Kidney tubule cell (primary cell): ENCODE measurements at places on chromosomes 11 and 22.

GRCh38 chr11:76962583-76963416 is 71.4 kb upstream of the B3GNT6 start:
- no peak for DNase-seq

GRCh38 chr11:44952500-44953260 is 2.0 kb upstream of the TP53I11 start:
- DNase-seq, result peak; percentile 30

- no peak for DNase-seq
These were observed 10.6 kb upstream of the MYO7A start for GRCh38 chr11:77117492-77117891.

DNA sequence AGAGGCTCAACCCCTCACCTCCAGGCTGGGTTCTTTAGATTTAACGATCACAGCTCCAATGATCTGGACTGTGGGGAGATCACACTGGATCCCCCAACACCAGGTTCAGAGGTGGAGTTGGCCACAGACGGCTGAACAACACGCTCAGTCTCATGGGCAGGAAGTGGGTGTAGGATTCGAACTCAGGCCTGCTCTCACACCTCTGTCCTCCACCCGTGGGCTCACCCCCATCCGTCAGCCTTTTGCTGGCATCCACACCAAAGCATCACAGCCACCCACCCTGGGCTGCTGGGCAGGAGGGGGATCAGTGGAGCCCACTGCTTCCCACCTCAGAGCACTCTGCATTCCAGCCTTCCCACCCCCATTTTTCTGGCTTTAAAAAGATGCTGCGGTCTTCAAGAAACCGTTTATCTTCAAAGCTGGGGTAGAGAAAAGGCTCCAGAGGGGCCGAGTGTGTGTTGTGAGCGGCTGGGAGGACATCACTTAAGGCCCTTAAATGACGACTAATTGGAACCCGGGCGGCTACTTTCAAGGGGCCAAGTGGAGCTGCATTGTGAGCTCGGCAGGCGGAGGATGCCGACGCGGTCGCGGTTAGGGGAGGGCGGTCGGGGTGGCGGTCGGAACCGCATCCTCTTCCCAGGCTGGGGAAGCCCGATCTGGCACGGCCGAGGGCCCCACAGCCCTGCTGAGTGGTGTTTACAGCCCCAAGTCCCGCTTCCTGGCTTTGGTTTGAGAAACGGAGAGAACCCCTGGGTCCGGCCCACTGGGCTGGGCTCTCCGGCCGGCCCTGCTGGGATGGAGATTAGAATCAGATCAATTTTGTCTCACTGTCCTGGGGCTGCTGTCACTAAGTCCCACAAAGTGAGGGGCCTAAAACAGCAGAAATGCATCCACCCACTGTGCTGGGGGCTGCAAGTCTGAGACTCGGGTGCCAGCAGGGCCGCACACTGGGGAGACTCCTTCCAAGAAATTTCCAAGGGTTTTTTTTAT is 15.9 kb upstream of the FGF3 start:
- DNase-seq, result no peak

- no peak for DNase-seq
These were observed 24.8 kb upstream of the MYOD1 start for GRCh38 chr11:17694494-17695110.

GRCh38 chr11:70487756-70488155 is 89.4 kb downstream of the CTTN start:
- DNase-seq, result no peak

- no peak for DNase-seq
These were observed 102.0 kb downstream of the SBF2 start for GRCh38 chr11:10192036-10192435.

DNA sequence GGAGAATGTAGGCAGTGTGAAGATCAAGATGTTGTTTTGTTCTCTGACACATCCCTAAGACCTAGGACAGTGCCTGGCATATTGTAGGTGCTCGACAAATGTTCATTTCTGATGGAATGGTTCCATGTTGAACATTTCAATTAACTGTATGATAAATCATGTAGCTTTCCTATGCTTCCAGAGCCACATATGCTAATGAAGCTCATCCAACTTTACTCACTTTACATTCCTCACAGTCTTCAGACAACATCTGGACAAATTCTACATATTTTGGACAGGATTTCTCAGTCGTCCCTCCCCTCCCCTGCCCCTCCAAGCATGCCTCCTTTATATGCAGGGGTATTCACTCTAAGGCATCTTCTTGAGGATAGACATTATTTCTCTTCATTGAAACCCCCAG is 177.9 kb downstream of the BLID start:
- DNase-seq, result no peak

- no peak for DNase-seq
These were observed 311.5 kb downstream of the NTM start for GRCh38 chr11:131681920-131682319.

GRCh38 chr11:44456544-44457300 is 108.7 kb upstream of the CD82 start:
- peak; percentile 5 for DNase-seq

GRCh38 chr11:129800655-129801054 is 15.0 kb upstream of the TMEM45B start:
- no peak for DNase-seq

DNA sequence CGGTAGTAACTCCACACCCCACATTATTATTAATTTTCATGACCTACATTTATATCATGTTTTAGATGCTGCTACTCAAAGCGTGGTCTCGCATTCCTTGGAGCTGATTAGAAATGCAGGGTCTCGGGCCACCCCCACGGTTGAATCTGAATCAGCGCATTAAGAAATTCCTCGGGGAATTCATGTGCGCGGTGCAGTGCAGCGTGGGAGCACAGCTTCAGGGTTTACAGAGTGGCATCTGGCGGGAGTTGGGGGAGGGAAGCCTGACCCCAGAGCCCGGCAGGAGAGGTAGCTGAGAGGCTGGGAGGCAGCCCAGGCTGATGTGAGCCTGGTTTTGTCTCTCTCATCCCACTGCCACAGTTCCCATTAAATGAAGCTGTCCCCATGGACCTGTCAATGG is 48.1 kb upstream of the DAGLA start:
- DNase-seq, result no peak

- peak; percentile 31 for DNase-seq
These were observed 558.4 kb upstream of the CADM1 start for GRCh38 chr11:116062490-116063171.

GRCh38 chr22:25098445-25099081 is 101.1 kb upstream of the CRYBB3 start:
- DNase-seq, result no peak

DNA sequence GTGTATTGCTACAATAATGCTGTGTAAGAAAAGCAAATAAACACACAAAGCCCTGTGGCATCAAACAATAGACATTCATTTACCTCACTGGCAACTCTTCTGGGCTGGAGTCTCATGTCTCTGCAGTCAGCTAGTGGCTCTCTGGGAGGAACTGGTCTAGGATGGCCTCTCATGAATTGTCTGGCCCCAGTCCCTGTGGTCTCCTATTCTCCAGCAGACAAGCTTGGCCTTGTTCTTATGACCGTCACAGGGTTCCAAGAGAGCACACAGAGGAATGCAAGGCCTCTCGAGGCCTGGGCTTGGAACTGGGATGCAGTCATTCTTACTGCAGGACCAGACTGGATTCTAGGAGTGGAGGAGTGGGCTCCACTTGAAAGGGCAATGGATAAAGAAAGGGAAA is 141.2 kb upstream of the NTM start:
- DNase-seq, result no peak

DNA sequence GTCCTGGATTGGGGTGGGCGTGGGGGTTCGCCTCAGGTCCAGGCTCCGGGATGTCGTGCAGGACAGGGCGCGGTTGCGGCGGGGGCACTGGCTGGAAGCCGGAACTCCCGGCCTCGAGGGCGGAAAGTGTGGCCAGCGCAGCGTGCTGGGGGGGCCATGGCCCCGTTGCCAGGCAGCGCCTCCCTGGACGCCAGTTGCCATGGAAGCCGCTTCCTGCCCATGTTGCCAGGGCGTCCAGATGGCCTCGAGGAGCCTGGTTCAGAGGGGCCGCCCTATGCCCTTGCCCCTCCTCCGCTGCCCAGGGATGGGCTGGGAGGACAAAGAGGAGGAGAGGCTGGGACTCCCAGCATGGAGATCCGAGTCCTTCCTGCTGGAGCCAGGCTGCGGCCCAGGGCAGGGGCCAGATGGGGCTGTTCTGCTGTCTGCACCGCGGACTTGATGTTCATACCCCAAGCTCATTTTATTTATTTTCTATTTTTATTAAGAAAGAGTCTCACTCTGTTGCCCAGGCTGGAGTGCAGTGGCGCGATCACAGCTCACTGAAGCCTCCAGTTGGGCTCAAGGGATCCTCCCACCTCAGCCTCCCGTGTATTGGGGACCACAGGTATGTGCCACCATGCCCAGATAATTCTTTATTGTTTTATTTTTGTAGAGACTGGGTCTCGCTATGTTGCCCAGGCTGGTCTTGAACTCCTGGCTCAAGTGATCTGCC is 4.6 kb upstream of the CCDC188 start:
- peak; percentile 54 for DNase-seq

GRCh38 chr11:72423840-72424239 is 10.5 kb downstream of the CLPB start:
- no peak for DNase-seq

DNA sequence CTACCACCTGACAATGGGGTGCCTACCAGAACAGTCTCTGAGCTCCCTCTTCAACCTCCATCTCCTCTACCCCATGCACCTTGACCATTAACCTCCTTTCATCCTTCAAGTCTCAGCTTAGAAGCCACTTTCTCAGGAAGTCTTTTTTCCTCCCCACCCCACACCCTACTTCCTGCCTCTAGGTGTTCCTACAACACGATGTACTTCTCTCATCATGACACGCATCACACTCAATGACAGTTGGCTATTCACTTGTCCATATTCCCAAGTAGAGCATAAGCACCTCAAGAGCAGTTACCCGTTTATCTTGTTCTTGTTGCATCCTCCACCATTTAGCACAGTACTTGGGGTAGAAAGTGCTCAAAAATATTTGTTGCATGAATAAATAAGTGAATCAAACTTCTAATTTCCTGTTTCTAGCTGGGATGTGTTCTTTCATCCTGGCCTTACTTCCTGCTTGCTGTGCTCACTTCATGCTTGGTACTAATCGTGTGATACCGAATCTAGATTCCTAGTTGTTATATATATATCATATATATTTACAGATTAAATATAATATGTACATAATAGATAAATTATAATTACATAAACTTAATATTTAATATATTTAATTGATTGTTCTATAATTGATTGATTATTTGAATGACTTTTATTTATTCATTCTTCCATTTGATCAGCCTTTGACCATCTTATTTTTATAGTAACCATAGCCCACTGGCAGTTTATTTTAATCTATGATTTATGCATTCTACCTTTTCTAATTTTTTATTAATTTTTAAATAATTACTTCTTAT is 177.5 kb upstream of the TMEM45B start:
- DNase-seq, result peak; percentile 46

- no peak for DNase-seq
These were observed 73.7 kb downstream of the JAM3 start for GRCh38 chr11:134142536-134142935.

- DNase-seq, result no peak
These were observed 27.5 kb downstream of the MOV10L1 start for GRCh38 chr22:50117168-50117762.

DNA sequence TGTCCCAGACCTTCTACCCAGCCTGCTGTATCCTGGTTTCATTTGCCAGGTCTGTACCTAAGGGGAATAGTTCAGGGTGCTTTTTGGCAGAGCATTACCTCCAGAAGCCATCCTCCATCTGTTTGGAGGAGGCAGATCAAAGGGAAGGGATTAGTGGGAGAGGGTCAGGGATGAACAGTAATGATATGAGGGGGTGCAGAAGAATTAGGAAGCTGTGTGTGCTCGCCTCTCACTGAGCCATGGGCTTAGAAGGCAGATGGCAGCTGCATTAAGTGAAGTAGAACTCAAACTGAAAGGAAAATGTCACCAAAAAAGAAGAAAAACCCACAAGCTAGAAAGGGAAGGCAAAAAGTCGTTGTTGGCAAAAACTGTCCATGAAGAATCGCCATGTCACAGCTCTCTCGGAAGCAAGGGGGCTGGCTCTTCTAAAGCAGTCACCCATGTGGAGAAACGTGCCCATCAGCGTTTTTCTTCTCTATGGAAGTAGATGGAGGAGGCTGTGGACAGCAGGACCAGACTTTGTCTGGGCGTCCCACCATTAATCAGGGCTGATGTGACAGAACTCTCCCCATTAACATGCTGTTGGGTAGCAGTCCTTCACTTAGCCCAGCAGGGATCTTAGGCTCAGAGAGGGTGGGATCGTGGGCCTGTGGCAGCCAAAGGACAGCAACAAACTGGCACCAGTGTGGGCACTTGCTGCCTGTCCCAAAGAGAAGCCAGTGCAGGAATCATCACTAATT is 46.8 kb downstream of the CEP164 start:
- DNase-seq, result no peak

- no peak for DNase-seq
These were observed 19.1 kb downstream of the CD44 start for GRCh38 chr11:35157814-35158700.

GRCh38 chr11:101441747-101442146 is 142.1 kb downstream of the TRPC6 start:
- DNase-seq, result peak; percentile 51

DNA sequence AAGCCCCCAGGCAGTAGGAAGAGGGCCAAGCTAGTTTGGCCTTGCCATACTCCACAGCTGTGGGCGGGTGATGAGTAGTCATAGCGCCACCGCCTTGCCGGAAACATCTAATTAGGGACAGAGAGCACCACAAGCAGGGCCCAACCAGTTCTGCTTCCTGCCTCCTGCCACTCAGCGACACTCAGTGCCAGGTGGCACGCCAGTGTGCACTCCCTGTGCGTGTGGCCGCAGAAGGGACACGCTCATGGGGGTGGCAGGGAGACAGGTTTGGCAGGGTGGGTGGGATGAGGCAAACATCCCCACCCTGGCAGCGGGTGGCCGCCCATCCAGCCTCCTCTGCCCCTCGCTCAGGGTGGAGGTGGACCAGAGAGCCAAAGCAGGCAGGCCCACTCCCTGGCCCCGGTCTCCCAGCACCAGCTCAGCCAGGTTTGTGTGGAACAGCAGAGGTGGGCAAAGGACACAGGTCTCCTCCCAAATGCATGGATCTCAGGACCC is 4.9 kb downstream of the OVOL1 start:
- peak; percentile 31 for DNase-seq

DNA sequence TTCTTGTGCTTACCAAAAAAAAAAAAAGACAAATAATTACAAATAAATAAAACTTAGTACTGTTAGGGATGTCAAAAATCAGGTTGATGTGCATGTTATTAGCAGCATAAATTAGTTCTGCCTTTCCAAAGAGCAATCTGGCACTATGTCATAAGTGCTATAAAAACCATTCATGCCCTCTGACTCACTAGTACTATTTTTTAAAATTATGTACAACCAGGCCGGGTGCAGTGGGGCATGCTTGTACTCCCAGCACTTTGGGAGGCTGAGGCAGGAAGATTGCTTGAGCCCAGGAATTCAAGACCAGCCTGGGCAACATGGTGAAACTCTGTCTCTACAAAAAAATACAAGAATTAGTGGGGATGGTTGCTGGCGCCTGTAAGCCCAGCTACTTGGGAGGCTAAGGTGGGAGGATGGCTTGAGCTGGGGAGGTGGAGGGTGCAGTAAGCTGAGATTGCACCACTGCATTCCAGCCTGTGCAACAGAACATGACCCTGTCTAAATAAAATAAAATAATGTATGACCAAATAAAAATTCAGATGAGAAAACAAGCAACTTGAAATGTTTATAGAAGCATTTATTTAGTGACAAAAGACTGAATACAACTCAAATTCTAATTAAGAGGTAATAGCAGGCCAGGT is 25.3 kb downstream of the UEVLD start:
- peak; percentile 6 for DNase-seq

- peak; percentile 63 for DNase-seq
These were observed 531 bp downstream of the PIM3 start for GRCh38 chr22:49961005-49961600.
